ENCODE measurements at places on chromosomes 2 and 18. TPM values are rescaled to one million over a fixed set of nuclear protein-coding genes. Genes with fewer than 3 reads are reported as not detected.

TSPYL6 gene
- not detected for total RNA-seq

DSC1 gene
- total RNA-seq: not detected

TRABD2A gene
- 0.38 TPM for total RNA-seq

CTAGE1 gene
- total RNA-seq: not detected

IMMT gene
- total RNA-seq: 41.0 TPM

RALB gene
- 143 TPM for total RNA-seq

RIT2 gene
- not detected for total RNA-seq

All from bladder microvascular endothelial cell (primary cell).